ENCODE measurements at places on chromosomes 3 and 15.

DNA sequence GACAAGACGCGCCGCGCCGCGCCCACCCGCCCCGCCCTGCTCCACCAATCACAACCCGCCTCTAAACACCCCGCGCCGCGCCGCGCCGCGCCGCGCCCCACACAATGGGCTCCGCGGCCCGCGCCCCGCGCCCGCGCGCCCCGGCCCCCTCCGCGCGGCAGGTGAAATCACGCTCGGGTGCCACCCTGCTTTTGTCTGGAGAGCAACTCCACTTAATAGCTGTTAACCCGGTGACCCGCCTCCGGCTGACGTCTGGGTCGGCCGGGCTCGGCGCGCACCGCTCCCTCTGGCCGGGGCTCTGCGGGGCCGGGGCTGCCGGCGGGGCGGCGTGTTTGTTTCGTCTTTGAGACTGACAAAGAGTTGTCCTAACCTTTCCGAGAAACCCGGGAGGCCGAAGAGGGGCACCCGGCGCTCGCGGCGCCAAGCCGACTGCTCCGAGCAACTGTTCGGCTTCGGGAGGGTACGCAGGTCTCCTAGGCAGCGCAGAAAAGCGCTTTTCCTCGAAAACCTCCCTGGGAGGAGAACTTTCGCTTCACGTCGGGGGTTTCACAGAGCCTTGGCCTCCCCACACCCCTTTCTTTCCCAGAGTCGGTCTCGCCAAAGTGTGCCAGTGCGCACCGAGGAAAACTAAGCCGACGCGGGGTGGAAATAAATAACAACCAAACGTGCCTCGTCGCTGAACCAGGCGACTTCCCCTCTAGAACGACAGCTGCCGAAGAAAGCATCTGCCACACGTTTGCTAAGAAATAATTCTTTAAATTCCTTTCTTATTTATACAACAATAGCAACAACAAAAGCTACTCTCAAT is 518.4 kb downstream of the FOXP1 start:
- no peak for DNase-seq

- no peak for DNase-seq
These were observed 311.7 kb upstream of the ZNF717 start for GRCh38 chr3:76096836-76097588.

- DNase-seq, result no peak
These were observed 101.3 kb upstream of the SLCO3A1 start for GRCh38 chr15:91752081-91752785.

DNA sequence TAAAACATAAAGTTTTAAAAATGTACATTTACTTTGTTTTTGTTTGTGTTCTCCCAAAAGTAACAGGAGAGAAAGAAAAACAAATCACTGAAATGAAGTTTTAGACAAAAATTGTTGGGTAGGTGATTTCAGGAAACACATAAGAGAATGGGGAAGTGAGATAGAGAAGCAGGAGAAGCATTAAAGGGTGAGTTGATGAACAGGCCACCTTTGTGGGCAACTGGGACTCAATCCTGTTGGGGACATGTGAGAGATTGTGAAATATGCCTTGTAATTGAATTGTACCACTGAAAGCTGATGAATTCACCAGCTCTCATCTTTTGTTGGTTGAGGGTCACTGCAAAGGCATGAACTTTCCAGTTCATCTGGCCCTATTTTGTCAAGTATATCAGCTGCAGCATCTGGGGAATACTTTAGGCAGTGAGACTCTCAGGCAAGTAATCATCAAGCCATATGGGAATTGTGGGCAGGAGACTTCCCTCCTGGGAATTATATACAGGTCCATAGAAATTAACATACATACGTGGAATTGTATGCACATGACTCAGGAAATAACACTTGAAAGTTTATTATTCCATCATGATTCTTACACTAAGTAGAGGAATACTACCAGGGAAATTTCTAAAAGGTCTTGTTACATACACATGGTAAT is 181.0 kb downstream of the ZBBX start:
- DNase-seq, result no peak

DNA sequence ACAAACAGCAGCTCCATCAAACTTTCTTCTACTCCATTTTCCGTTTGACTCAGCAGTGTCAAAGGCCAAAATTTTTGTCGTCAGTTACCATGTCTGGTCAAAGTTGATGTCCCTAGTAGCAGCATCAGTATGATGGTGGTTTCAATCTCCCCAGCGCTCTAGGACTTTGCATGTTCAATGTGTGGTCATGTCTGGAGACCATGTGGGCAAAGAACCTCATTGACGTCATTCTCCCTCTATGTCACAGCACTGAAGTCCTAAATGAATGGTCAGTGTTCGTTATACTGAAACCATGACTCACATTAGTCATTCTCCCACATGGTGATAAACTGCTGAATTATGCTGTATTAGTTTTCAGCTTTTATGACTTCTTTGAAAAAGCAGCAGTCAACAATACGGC is 23.2 kb downstream of the SHC4 start:
- DNase-seq, result no peak

DNA sequence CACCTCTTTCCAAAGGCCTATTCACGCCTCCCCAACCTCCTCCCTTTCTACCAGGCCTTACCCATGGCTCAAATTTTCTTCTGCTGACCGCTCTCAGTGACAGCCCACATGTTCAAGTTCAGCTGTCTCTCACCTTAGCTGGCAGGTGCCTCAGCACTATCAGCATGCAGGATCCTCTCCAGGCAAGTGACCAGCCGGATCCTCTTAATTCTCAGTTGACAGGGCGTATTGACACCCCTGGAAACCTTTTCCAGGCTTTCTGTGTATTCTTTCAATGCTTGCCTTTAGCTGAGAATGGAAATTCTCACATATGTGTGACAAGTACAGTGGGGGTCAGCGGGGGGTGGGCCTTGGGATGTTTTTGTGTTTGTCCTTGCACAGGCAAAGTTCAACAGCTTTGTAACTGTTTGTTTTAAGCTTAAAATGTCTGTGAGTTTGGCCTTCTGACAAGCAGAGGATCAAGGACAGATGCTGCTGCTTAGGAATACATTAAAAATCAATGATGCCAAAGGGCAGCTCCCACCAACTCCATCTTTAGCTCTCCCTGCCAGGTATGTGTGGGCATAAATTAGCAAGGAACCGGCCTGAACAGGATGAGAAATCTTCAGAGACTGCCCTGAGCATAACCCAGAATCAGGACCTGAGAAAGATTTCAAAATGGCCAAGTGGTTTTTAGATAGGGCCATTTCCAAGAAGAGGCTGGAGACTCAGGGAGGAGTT is 17.4 kb upstream of the BDH1 start:
- no peak for DNase-seq

DNA sequence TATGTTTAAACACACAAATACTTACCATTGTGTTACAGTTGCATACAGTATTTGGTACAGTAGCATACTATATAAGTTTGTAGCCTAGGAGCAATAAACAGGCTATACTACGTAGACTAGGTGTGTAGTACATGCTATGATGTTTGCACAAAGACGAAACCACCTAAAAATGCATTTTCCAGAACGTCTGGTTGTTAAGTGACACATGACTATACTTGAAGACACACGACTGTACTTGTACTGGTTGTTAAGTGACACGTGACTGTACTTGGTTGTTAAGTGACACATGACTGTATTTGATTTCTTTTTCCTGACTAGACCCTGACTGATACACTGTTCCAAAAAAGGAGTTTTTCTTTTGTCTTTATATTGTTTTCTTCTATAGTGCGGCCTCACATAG is 34.1 kb downstream of the RAB8B start:
- DNase-seq, result no peak

GRCh38 chr3:126488886-126489569 is 13.3 kb upstream of the ZXDC start:
- DNase-seq, result no peak

DNA sequence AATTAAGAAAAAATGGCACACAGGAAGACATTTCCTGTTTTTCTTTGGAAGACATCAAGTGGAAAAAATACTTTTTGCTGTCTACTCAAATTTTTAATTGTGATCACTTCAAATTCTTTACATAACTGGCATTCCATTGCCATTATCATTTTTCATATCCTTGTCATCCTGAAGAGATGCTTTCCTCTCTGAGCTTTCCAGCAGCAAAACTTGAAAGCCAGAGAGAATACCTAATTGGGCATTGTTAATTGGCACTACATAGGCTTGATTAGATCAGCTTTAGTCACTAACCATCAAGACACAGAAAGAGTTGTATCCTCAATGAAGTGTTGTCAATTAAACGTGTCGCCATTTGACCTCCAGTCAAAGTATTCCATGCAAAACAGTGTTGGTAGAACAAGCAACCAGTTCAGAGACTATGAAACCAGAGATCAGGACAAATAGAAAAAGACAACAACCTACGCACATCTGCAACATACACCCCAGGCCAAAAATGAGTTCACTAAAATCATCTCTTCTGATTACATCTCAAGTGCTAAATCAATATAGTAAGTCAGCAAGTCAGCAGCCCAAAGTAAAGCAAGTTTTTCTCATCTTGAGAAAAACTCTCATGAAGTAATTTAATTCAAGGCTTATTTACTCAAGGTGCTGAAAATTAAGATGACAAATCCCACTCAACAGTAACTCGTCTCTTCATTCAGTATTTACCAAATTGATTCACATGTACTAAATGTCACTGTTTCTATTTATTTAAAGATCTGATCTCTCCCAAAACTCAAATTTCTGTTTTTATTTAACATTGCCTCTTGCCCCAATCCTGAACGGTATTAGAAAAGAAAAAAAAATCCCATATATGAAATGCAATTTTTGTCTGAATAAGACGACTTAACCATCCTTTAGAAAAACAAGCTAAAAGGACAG is 123.0 kb downstream of the SUCLG2 start:
- DNase-seq, result no peak

DNA sequence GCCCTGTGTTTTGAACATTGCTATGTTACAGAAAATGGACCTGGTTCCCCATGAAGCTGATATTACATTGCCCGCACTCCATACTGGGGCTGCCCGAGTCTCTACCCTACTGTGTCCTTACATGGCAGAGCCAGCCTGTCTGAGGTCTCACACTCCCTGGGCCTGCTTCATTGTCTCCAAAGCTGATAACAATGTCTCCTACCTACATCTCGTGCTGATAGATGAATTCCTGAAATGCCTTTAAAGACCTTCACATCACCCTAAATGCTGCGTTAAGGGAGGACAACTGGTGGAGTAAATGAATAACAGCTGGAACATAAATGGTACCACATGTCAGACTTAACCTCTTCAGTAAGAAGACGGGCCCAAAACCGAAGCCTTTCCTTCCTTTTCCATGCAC is 62.9 kb upstream of the PTX3 start:
- no peak for DNase-seq

GRCh38 chr3:137103739-137104138 is 146.0 kb downstream of the IL20RB start:
- DNase-seq, result peak; percentile 83

- DNase-seq, result no peak
These were observed 294.3 kb downstream of the THSD4 start for GRCh38 chr15:71409541-71409940.

DNA sequence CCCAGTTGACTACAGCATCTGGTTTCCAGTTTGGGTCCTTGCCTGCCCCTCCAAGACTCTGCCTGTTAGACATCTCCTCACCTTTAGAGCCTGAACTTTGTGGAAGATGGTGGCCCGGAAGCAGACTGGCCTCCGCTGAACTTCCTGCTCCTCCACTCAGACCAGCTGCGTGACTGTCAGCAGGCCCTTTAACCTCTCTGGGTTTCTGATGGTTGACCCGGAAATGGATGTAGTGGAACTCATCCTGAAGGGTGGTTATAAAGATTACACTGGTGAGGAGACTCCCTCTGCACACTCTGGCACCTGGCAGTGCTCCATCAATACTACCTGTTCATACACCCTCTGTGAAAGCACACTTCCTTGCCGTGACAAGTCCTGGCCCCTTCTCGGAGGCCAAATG is 151.9 kb upstream of the TLE3 start:
- DNase-seq, result no peak

DNA sequence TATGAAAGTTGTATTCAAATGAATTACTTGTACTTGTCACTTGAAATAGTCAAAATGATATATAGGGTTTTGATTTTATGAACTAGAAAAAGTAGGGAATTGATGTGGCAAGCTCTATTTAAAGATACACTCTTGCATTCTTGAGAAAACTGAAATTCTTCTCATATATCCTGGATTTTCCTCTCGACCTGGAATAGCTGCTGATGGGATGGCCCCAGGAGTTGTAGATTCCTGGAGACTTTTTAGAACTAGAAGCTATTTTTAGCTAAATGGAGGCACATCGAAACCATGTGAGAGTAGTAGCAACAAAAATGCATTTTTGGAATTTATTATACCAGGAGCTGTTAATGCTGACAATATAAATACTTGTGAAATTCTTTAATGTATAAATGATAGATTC is 125.9 kb downstream of the LEKR1 start:
- no peak for DNase-seq

- DNase-seq, result no peak
These were observed 145.0 kb upstream of the MEIS2 start for GRCh38 chr15:37245358-37245757.

DNA sequence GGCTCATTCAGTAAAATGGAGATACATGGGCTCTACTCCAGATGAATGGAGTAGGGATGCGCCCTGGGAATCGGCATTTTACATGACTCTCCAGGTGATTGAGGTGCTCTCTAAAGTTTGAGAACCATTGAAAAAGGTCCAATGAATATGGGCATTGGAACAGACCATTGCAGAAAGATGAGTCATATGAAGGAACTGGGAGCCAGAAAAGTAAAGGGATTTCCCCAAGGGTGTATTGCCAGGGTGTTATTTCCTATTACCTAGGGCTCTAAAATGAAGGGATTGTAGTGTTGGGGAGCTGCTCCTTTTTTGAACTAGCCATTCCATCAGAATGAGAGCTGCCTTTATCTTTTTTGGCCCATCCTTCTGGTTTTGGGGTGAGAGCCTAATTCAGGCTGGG is 21.7 kb downstream of the CLDN11 start:
- DNase-seq, result no peak

- DNase-seq, result peak; percentile 78
These were observed 39.3 kb downstream of the CHRD start for GRCh38 chr3:184419171-184419570.

GRCh38 chr15:92393071-92393979 is at the start of gene ST8SIA2:
ST8SIA2 (plus strand) TSS chr15:92393881; CDS start chr15:92394065, 184 bp downstream.
- no peak for DNase-seq

GRCh38 chr3:112632596-112632995 is 8.3 kb downstream of the CCDC80 start:
- DNase-seq, result no peak

DNA sequence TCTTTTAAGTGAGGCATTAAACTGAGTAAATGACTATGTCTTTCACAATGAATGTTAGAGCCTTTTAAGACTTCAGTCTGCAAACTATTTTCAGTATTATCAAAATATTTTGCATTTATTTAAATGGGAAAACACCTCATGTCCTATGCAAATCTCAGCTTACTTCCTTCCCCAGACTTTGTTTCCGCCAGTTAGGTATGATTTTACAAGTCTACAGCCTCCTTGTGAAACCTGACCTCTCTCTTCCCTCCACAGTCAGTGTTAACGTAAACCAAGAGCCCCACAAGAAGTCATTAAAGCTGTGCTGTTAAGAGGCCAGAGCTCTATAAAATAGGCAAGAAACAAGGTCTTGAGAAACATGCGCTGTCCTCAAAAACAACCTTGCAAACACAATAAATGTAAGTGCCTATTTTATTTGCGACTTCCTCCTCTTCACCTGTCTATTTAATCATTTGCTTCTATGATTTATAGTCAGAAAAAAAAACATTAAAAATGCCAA is 48.3 kb downstream of the PRTG start:
- DNase-seq, result no peak
